ENCODE measurements at places on chromosomes 4 and X. TPM values are rescaled to one million over a fixed set of nuclear protein-coding genes. Genes with fewer than 3 reads are reported as not detected.

LPAR4 gene
- total RNA-seq: not detected

FAM9C gene
- not detected for total RNA-seq

CTAG1A gene
- total RNA-seq: not detected

EPHA5 gene
- not detected for total RNA-seq

PHEX gene
- total RNA-seq: 0.23 TPM

DMRTC1 gene
- total RNA-seq: 0.31 TPM

All from activated naive CD8-positive, alpha-beta T cell treated with anti-CD3 and anti-CD28 coated beads, Interleukin-2, amount 10 ng/mL, durations not matched to agents 7 days and 5 days (primary cell).